ENCODE measurements at places on chromosomes 6 and 20. TPM values are rescaled to one million over a fixed set of nuclear protein-coding genes. Genes with fewer than 3 reads are reported as not detected.

DNA sequence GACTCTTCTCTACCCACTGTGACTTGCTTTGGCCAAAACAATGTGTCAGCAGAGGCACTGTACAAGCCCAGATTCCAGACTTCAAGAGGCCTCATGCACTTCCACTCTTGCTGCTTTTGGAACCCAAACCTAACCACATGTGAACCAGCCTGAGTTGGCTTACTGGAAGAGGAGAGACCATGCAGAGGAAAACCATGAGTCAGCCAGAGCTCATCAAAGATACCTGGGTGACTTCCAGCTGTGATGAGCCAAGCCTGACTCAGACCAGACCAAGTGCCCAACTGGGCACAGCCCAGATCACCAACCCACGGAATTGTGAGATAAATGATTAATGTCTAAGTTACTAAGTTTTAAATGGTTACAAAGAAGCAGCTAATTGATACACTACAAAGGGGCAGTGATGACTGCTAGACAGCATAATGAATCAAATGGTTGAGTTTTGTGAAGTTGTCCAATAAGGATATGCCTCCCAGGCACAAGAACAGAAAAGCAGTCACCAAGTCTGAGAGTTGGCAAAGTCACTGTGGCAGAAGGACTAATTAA lies 16.2 kb upstream of the BEND6 start:
- DNase-seq, result peak; percentile 100
- peak overlapping the region; percentile 69 for H3K27ac ChIP-seq
- no peaks in the 10 kb centered on the region for H3K27me3 ChIP-seq
- H3K36me3 ChIP-seq, result no peaks in the 10 kb centered on the region
- no peak overlapping the region for H3K4me3 ChIP-seq
- no peaks in the 10 kb centered on the region for H3K4me1 ChIP-seq

DNA sequence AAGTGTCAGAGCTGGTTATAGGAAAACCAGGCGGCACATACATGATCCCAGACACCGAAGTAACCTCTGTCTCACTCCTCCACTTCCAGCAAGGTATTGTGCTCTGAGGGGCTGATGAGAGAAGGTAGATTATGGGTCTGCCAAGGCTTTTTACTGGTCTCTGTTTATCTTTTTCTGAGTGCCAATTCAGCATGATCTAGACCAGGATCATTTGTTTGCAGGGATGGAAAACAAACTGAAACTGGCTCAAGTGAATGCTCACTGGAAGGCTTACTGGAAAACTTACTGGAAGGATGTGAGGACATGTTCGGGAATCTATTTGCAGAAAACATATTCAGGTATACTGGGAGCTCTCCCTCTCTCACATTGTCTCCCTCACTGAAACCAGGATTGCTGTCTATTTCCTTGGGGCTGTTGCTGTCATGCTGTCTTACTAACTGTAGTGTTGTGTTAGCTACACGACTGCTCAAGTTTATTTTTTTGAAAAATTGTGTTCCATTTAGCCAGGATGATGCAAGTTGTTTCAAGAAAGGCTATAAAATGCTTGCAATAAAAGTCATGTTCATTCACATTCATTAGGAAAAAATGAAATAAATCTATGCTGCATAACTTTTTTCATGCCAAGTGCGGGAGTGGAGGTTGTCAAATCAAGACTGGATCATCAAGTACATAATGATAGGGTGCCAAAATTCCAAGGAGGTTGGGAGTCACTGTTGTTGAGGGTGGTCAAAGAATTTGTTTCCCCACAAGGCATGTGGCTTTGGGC lies 37.0 kb downstream of the KLHL31 start:
- H3K27ac ChIP-seq, result no peak overlapping the region

DNA sequence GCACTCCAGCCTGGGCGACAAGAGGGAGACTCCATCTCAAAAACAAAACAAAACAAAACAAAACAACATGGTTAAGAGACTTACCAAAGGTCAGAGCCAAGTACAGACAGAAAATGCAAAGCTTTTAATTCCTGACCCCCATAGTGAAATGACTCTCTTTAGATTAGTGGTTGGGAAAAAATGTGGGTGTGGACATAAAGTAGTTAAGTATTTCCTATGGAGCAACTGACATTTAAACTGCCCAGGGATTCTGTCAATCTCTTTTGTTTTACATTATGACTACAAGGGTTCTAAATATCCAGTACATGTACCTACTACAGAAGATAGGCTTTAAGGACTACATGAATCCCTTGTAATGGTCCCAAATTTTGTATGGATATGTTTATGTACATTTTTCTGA lies 75.1 kb downstream of the IRAK1BP1 start:
- no peak overlapping the region for H3K27ac ChIP-seq
- DNase-seq, result peak; percentile 20
- no peaks in the 10 kb centered on the region for H3K36me3 ChIP-seq
- no peaks in the 10 kb centered on the region for H3K27me3 ChIP-seq
- no peaks in the 10 kb centered on the region for H3K4me1 ChIP-seq

DNA sequence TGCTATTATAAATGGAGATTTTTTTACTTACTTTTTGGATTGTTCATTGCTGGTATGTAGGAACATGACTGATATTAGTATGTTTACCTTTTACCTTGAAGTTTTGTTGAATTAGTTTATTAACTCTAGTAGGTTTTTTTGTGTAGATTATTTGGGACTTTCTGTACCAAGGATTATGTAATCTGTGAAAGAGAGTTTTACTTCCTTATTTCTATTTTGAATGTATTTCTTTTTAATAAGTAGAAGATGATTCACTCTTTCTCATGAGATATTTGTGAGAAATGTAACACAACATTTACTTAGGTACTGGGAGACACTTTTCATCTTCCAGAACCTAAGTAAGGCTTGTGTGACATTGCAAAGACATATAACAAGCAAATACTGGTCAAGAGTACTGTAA lies 473.9 kb upstream of the HS3ST5 start:
- no peaks in the 10 kb centered on the region for H3K4me1 ChIP-seq
- H3K4me3 ChIP-seq, result no peak overlapping the region
- no peak overlapping the region for H3K27ac ChIP-seq

DNA sequence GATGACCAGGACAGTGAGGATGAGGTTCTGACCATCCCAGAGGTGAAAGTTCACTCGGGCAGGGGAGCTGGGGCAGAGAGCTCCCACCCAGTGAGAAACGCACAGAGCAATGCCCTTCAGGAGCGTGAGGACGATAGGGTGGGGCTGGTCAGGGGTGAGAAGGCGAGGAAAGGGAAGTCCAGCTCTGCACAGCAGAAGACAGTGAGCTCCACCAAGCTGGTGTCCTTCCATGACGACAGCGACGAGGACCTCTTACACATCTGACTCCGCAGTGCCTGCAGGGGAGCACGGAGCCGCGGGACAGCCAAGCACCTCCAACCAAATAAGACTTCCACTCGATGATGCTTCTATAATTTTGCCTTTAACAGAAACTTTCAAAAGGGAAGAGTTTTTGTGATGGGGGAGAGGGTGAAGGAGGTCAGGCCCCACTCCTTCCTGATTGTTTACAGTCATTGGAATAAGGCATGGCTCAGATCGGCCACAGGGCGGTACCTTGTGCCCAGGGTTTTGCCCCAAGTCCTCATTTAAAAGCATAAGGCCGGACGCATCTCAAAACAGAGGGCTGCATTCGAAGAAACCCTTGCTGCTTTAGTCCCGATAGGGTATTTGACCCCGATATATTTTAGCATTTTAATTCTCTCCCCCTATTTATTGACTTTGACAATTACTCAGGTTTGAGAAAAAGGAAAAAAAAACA lies 16.6 kb upstream of the SLC22A1 start:
- peaks cover 27% of the 10 kb centered on the region for H3K36me3 ChIP-seq
- no peak overlapping the region for H3K4me3 ChIP-seq
- no peak for DNase-seq
- H3K4me1 ChIP-seq, result no peaks in the 10 kb centered on the region

- H3K36me3 ChIP-seq, result no peaks in the 10 kb centered on the region
- no peak overlapping the region for H3K27ac ChIP-seq
- DNase-seq, result no peak
These were observed 117.6 kb upstream of the RNF24 start for GRCh38 chr20:4132956-4133355.

GRCh38 chr20:1469306-1469905 lies 2.8 kb upstream of the NSFL1C start:
- peaks cover 4% of the 10 kb centered on the region for H3K27me3 ChIP-seq
- H3K4me3 ChIP-seq, result no peak overlapping the region
- no peak overlapping the region for H3K27ac ChIP-seq
- DNase-seq, result no peak
- peaks cover 8% of the 10 kb centered on the region for H3K4me1 ChIP-seq
- no peaks in the 10 kb centered on the region for H3K36me3 ChIP-seq

GRCh38 chr20:31972471-31973021 lies 4.6 kb downstream of the XKR7 start:
- no peak overlapping the region for H3K4me3 ChIP-seq
- H3K36me3 ChIP-seq, result no peaks in the 10 kb centered on the region
- DNase-seq, result no peak
- no peaks in the 10 kb centered on the region for H3K4me1 ChIP-seq
- no peak overlapping the region for H3K27ac ChIP-seq

DNA sequence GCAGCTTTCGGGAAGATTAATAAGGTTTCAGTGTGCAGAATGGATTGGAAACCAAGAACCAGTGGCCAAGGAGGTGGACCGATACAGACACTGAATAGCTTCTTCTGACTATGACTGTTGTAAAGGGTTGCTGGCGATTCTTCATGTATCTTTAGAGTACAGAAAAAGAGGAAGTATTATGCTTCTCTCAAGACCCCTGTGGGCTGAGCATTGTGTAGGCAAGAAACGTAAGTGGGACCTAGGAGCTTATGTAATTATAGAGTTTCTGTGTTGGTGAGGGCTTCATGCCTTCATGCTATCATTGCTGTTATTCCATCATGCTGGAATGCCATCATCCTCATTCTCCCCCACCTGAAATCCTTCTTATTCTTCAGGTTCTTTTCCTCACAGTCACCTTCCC lies 105.4 kb upstream of the AKIRIN2 start:
- H3K4me3 ChIP-seq, result no peak overlapping the region
- H3K27me3 ChIP-seq, result no peaks in the 10 kb centered on the region
- no peaks in the 10 kb centered on the region for H3K36me3 ChIP-seq
- no peak overlapping the region for H3K27ac ChIP-seq
- DNase-seq, result no peak
- H3K4me1 ChIP-seq, result no peaks in the 10 kb centered on the region

DNA sequence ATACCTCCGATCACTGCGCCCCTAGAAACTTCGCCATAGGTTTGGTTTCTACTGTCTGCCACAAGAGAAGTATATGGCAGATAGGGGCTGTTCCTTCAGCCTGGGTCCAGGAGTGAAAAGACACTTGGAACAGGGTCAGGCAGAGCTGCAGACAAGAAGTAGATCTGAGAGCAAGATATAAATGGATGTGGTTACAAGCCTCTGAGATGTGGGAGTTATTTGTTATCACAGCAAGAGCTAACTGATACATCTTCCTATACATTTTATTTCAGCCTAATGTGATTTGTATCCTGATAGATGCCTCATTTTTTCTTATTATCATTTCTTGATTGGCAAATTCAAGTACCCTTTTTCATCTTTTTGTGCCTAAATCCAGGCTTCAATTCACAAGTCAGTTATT lies 40.9 kb upstream of the ADTRP start:
- H3K27me3 ChIP-seq, result no peaks in the 10 kb centered on the region
- no peaks in the 10 kb centered on the region for H3K4me1 ChIP-seq
- no peak for DNase-seq
- no peak overlapping the region for H3K4me3 ChIP-seq

- H3K4me3 ChIP-seq, result no peak overlapping the region
- no peaks in the 10 kb centered on the region for H3K4me1 ChIP-seq
- no peak for DNase-seq
- no peaks in the 10 kb centered on the region for H3K27me3 ChIP-seq
- no peak overlapping the region for H3K27ac ChIP-seq
- H3K36me3 ChIP-seq, result no peaks in the 10 kb centered on the region
These were observed 77.1 kb downstream of the TULP4 start for GRCh38 chr6:158389193-158389919.

DNA sequence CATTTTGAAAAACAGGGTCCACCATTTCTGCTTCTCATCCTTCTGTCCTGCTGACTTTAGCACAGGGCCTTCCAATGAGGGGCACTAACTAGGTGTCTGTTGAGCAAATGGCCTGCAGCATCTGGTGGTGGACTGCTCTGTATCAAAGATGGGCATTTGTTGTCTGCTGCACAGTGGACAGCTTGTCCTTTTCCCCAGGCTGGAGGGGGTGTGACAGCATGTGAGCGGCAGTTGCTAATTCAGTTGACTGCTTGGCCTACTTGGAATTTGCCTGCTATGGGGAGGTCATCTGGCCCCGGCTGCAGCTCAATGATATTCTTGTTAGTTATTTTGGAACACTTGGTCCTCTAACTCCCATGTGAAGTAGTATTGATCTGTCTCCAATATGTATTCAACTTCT lies 93.7 kb downstream of the SH3BGRL2 start:
- H3K4me1 ChIP-seq, result no peaks in the 10 kb centered on the region
- no peak overlapping the region for H3K27ac ChIP-seq
- no peak overlapping the region for H3K4me3 ChIP-seq
- H3K27me3 ChIP-seq, result peaks cover 3% of the 10 kb centered on the region

DNA sequence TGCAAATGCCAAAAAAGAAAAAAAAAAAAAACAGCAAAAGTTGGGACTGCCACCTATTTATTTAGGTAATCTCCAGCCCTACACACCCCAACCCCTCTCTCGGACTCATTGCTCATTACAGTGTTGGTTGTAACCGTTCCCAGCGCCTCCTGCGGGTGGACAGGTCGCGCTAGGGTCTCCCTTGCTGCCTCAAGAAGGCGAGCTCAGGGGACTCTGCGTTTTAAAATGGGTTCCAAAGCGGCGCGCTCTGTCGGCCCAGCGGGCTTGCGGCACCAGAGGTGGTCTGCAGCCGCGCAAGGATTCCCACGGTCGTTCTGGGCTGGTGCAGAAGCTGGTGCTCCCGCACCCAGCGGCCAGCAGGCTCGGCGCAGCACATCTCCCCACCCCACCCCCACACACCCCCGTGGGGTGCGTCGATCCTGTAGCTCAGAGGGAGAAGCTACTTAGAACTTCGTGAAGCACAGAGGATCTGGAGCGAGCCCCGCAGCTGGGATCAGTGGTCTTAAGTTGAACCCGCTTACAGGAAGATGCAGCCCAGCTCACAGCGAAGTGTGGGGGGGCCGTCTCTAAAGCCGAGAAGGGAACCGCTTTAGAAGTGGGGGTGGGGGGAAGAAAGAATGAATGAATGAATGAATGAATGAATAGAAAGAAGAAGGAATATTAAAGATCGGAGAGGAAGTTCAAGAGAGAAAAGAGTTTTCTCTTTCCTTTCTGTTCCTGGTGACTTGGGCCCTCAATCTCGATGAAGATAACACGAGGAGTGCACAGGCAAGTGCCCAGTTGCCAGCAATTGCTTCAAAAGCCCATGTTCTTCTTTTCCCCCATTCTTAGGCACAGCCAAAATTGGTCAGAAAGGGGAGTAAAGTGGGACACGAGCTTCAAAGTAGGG lies 780 bp downstream of the TFAP2A start:
- DNase-seq, result no peak
- no peak overlapping the region for H3K27ac ChIP-seq
- no peaks in the 10 kb centered on the region for H3K36me3 ChIP-seq
- no peaks in the 10 kb centered on the region for H3K4me1 ChIP-seq

DNA sequence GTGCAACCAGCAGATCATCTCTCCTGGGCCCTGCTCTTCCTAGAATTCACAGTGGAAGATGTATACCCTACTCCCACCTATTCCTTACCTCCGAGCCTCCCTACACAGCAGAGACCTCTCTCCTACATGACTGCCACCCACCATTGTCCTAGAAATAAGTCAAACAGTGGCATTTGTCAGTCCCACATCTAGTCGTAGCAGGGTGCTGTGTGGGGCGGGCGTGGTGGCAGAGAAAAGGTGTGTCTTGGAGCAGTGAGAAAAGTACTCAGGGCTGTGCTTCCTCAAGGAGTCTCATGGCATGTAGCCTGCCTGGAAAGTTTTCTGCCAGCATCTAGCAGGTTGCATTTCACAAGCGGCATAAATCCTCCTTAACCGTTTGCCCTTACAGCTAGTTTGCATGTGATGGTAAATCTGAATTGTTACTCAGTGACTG lies 59.4 kb upstream of the PTGIS start:
- DNase-seq, result no peak
- no peaks in the 10 kb centered on the region for H3K4me1 ChIP-seq
- no peaks in the 10 kb centered on the region for H3K36me3 ChIP-seq

WFDC5 gene
- not detected for total RNA-seq

CTCFL gene
- not detected for total RNA-seq

OOEP gene
- not detected for total RNA-seq
